ENCODE measurements at places on chromosomes 7 and 10.

- DNase-seq, result no peak
These were observed 25.9 kb upstream of the YAE1 start for GRCh38 chr7:39540320-39540719.

DNA sequence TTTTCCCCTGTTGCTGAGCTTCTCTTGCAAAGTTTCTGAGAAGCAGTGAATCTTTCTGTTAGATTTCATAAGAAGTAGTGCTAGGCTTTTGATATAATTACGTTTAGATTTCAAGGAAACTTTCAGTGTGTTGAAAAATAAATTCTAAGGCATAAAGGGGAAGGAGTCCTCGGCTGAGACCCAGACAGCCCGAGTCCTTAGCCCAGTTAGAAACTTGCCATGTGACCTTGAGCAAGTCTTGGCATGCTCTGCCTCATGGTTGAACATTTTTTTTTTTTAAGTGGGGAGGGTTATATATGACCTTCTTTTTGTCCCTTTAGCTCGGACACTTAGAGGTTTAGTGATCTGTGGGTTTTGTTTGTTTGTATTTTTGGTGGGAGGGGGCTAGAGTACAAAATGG lies 117.5 kb downstream of the TCF7L2 start:
- no peak for DNase-seq

GRCh38 chr10:115001506-115002381 lies 63.7 kb downstream of the TRUB1 start:
- DNase-seq, result no peak

DNA sequence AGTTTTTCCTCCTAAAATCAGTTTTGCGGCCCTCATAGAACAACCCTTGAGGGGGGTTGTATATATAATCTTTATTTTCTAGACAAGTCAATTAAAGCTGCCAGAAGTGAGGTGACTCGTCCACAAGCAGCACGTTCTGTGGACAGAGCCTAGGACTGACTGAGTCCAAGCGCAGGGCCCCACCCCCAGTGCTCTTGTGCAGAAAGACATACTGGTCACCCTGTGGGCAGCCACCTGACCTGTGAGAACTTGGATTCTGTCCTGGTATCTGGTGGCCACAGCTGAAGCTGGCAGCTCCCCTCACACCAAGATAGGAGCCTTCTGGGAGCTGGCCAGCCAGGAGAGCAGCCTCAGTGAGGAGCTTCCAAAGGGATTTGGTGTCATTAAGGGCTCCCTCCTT lies 89.3 kb downstream of the GRK5 start:
- DNase-seq, result no peak

DNA sequence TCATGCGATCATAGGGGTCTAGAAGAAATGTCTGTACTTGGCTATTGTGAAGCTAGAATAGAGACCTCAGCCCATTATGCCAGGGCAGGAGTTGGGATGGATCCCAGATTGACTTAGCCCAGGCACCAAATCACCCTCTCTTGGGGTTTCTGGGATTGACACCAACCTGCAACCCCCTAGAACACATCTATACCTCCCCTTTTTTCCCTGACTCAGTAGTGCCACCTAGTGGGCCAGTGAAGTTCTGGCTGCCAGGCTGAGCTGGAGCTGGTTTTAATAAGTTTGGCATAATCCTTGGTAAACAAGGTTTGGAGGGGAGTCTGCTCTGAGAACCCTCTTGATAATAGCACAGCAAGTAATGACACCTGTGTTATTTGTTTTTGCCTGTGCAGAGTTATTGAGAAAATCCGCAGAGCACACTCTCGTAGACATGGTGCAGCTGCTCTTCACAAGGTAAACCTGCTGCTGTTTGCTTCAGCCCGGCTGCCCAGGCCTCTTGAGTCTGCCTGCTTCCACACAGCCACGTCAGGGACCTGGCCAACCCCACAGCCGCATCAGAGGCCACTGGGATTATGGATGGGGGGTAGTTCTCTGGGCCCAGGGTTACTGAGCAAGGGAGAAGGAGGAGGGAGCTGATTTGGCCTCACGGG lies 43.3 kb upstream of the NFKB2 start:
- DNase-seq, result peak; percentile 50

DNA sequence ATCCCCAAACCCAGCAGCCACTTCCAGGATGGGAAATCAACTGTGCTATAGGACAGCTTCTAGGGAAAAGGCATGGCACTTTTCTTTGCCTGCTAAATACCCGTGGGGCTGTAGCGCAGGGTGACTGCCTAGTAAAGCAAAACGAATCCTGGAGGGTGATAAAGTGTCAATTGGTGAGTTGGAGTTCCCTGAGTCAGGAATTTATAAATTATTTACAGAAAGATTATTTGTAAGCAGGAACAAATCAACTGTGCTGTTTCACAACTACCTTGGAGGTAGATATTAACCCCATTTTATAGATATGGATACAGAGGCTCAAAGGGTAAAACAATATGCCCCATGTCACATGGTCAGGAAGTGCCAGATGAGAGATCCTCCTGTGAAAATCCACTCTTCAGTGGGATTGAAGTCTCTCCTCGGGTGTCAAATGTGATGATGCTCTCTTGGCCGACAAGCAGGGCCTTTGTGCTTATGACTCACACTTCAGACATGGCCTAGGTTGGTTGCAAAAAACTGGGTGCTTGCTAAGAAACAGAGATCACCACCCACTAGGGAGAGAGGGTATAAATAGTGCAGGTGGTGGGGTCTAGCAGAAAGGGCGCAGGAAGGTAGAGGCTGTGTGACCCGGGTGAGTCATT lies 383.2 kb upstream of the ZMIZ1 start:
- DNase-seq, result no peak

GRCh38 chr7:120731271-120731670 lies 126.7 kb downstream of the TSPAN12 start:
- no peak for DNase-seq

DNA sequence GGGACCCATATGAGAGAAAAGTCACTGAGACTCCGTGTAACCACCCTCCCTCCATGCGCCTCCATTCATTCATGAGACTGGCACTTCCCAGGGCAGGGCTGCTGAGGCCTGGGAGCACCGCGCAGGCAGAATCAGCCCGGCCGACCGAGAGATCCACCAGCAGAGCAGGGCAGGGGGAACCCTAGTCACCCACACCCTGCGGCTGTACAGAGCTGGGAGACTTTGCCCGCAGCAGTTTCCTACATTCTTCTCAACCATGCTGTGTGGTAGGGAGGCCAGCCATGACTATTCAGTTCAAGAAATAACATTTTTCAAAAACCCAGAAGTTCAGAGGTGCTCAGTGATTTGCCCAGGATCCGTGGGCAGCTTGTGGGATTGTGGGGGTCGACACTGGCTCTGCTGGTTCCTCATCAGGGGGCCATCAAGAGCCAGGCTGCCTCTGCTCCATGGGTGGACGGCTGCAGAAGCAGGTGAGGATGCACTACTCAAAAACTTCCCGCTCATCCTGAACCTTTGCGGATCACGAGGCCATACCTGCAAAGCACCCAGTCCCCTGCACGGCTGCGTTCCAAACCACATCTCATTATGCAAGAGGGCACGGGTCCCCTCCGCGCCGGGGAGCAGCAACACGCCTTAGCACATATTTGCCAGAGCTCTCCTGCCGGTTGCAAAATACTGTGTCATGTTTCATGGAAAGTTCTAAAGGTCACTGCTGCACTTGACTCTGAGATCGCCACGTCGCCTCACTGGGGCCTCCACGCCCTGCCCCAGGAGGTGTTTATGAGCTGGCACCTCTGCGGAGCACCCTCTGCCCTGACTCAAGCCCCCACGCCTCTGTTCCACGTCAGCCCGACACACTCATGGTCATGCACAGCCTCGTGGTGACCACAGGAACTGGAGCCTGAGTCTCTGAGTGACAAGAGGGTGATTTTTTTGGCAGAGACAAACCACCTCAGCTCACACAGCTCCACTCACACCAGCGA lies 132.0 kb downstream of the PRKAG2 start:
- DNase-seq, result no peak

DNA sequence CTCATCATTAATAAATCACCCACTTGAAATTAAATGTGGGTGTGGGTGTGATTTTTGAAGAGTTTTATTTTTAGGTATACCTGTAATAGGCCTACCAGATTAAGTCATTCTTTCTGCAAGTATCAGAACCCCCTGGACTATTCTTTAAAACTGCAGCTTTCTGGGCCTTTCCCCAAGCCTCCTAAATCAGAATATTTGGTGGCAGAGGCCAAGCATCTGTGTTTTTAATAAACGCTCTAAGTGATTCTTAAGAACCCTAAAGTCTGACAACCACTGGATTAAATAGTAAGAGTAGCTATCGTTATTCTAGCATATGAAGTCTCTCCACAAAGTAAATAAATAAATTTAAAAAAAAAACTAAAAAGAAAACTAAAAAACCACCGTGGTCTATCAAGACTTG lies 703.0 kb upstream of the NRP1 start:
- no peak for DNase-seq

DNA sequence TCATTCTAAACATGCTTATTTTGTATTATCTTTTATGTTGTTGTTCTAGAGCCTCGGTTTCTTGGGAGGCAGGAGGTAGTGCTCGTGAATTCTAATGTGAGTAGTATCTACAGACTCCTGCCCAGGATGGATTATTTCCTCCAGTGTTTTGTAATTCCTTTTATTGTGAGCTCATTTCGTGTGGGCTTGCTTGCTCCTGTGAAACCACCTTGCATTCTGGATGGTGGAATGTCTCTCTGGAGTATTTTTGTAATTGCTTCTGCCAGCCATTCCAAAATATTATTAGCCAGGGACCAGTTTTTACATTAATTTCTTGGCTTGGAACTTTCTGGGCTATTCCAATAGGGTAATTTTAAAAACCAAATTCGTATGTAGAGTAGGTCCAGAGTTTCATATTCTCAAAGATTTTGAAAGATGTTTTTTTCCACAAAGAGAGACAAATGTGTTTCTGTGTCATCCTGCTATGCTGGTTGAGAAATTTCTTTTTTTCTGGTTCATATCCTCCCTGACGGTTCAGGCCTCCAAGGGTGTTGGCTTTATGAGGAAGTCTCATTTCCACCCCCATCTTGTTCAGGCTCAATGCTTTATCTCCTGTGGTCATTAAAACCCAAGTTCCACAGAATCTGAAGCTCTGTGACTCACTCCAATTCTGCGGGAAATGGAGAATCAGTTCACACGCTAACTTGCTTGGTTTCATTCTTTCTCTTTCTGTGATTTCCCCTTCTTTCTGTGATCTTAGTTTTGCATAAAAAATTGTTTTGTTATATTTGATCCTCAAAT lies 41.7 kb upstream of the CALD1 start:
- no peak for DNase-seq

DNA sequence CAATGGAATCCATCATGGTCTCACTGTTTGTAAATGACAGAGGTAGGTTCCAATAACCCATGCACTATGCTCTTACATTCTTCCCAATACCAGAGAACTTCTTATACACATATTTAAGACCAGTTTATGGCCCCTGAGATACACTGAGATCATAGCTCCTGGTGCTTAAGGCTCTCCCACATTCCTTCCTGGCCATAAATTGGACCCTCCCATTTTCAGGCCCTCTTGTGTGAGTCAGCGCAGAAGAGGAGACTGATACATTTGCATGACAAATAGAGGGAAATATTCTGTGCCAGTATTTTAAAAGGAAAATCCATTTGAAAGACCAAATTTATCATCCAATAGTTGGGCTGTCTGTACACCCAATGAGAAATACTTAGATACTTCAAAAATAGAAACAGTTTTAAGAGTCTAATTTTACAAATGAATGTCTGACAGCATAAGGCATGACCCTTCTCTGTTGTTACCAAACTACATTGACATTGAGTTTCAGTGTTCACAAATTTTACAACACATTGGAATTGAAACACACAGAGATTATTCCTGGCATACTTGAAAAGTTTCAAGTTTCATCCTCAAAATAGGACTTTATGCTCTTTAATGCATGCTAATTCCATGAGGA lies 35.3 kb downstream of the SLC16A9 start:
- no peak for DNase-seq

- DNase-seq, result no peak
These were observed 34.3 kb upstream of the ICA1 start for GRCh38 chr7:8296362-8296659.

GRCh38 chr7:104926601-104927041 lies 87.4 kb upstream of the KMT2E start:
- no peak for DNase-seq

GRCh38 chr10:78700413-78700812 lies 368.4 kb upstream of the ZMIZ1 start:
- no peak for DNase-seq

- no peak for DNase-seq
These were observed 32.9 kb upstream of the CRYGN start for GRCh38 chr7:151472644-151473380.

DNA sequence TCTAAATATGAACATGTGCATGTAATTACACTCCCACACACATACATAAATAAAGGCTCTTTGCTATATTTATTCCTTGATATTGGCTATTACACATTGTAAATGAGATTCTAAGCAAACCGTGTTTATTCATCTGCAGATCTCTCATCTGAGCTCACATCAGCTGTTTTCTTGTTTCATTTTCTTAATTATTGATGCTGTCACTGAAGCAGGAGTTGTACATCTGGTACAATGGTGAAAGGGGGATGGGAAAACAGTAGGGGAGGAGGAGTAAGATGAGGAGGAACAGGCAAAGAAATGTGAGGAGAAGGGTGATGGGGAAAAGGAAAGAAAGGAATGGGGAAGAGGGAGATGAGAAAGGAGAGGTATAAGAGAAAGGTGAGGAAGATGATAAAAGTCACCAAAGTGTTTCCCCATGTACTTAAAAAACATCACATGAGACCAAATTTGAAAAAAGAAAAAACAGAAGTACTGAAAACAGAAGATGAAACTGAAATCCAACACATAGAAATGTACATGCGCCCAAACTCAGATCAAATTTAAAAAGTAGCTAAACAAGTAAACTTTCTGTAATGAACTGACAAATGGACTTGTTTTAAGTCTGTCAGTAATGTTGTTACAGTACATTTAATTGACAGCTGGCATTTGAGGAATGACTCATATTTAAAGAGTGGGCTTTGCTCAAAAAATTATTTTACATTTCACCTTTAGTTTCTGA lies 472.2 kb downstream of the ARL4A start:
- DNase-seq, result no peak
